ENCODE measurements at places on chromosomes 5 and 9.

- no peak for DNase-seq
Measured at GRCh38 chr5:159956074-159956473, 39.8 kb downstream of the ADRA1B start.

DNA sequence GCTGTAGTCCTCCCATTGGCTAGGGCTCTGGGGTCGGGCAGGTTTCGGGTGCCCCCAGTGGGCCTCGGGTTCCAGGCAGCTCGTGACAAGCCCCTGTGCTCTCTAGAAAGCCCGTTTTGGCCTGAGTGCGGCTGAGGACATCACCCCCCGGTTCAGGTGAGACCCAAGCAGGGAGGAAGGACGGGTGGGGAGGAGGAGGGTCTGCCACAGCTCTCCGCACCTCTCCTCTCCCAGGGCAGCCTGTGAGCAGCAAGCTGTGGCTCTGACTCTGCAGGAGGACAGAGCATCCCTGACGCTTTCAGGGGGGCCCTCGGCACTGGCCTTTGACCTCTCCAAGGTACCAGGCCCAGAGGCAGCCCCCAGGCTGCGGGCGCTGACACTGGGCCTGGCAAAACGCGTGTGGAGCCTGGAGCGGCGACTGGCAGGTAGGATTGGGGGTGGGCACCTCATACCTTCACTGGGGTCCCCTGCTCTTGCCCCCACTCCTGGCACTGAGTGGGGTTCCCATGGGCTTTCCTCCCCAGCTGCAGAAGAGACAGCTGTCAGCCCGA lies 672 bp downstream of the PAXX start:
- no peak for DNase-seq

GRCh38 chr9:127463911-127464310 lies 12.6 kb downstream of the LRSAM1 start:
- no peak for DNase-seq

GRCh38 chr5:116516021-116516420 lies 58.6 kb downstream of the SEMA6A start:
- no peak for DNase-seq

- no peak for DNase-seq
Measured at GRCh38 chr9:134532084-134532483, 109.5 kb upstream of the COL5A1 start.

GRCh38 chr9:97660340-97660739 lies 26.7 kb downstream of the NCBP1 start:
- DNase-seq, result no peak

DNA sequence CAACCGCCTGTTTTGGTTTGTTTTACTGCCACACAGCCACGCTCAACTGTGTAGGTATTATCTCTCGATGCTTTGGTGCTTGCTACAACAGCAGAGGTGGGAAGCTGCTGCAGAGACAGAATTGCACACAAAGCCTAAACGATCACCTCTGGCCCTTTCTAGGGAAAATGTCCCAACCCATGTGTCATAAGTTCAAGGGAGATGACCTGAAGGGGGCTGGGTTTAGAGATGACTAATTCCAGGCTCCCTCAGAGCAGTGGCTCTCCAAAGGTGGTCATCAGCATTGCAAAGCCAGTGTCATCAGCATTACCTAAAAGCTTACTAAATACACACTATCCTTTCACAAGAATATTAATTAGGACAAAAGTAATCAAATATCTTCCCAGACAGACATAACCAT lies 10.9 kb downstream of the ZNF622 start:
- no peak for DNase-seq

DNA sequence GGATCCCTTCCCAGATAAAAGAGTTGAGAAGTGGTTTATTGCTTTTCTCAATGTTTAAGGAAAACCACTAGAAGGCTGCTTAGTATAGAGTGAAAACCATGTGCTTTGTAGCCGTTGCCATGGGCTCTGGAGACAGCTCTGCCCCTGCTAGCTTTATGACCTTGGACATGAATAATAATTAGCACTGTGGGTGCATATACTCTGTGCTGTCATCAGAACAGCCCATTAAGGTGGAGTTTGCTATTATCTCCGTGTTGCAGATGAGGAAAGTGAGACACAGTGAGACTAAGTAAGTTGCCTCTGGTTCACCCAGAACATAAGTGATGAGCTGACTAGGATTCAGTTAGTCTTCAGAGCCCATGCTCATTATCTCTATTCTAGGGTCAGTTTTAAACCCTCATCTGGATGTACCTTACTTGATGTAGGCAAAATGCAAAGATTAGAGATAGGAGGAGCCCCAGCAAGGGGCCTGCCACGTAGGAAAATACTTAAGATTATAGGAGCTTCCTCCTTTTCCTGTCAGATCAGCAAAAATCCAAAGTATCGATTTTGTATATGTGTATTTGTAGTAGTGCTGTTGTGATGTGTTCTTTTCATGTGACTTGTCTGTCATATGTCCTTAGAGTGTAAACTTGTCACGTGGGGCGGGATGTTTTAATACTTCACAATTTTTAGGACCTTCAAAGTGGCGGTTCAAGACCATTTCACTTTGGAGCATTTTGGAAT lies 102.5 kb downstream of the TLE4 start:
- DNase-seq, result no peak

GRCh38 chr5:40452874-40453624 lies 226.7 kb upstream of the PTGER4 start:
- DNase-seq, result no peak

- DNase-seq, result no peak
Measured at GRCh38 chr5:322942-323879, 1.7 kb downstream of the AHRR start.

- DNase-seq, result no peak
Measured at GRCh38 chr9:95864852-95865580, 10.5 kb upstream of the ERCC6L2 start.

- no peak for DNase-seq
Measured at GRCh38 chr5:45408067-45408466, 288.1 kb downstream of the HCN1 start.

- no peak for DNase-seq
Measured at GRCh38 chr9:129201289-129201688, 23.2 kb upstream of the IER5L start.

GRCh38 chr9:127575875-127576778 lies 36.0 kb upstream of the STXBP1 start:
- DNase-seq, result no peak

GRCh38 chr5:50963971-50964745 lies 297.7 kb downstream of the PARP8 start:
- no peak for DNase-seq

GRCh38 chr5:10366310-10367272 lies 13.1 kb downstream of the MARCHF6 start:
- no peak for DNase-seq

- DNase-seq, result no peak
Measured at GRCh38 chr9:86721843-86722705, 225.2 kb downstream of the GAS1 start.

DNA sequence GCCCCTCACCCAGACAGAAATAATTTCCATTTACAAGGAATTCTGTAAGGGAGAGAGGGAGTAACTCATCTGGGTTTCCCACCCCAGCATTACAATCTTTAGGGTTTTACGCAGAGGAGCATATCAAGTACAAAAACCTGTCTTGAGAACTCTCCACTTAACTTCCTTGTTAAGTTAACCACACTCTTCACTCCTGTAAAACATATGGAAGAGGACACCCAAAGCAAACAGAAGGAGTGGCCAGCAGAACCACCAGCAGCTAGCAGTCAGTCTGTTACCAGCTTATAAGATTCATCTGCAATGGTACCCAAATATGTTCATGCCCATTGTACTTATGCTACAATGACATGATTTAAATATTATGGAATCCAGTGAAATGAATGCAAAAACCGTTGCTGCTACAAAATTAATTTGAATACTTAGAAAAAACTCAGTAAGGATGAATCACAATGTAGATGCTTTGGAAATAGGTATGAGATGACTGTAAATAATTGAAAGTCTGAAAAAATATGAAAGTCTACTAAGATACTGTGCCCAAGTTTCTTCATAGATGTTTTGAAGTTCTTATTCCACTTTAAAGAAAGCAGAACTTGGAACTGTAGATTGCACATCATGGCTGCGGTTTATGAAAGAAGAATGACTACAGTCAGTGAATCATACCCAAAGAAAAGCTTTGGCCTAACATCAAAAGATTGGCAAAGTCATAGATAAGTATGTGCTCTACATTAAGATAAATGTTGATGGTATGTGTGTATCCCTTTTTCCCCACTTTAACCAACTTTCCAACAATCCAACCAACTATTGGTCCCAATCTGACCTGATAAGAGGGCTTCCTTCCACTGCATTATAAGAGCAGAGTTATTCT lies 233.6 kb downstream of the ACTL7B start:
- no peak for DNase-seq

- DNase-seq, result no peak
Measured at GRCh38 chr9:83596899-83597504, 25.9 kb upstream of the IDNK start.

- DNase-seq, result no peak
Measured at GRCh38 chr5:115243412-115243811, 19.3 kb downstream of the PGGT1B start.

DNA sequence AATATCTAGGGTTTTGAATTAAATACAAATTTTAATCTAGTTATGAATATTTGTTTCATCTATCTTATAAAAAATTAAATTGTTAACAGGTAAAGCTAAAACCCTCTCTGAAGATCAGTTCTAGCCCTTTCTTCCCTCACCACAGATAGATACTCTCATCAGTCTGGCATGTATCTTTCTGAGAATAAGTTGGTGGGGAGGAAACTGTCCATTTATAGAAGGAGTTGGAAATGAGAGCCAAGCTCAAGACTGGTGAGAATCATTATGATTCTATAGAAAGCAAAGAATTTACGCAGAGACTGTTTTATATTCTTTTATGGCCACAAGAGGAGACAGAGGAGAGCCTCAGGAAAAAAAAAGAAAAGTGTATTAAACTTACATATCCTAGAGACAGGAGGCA lies 59.0 kb downstream of the STARD4 start:
- DNase-seq, result no peak

DNA sequence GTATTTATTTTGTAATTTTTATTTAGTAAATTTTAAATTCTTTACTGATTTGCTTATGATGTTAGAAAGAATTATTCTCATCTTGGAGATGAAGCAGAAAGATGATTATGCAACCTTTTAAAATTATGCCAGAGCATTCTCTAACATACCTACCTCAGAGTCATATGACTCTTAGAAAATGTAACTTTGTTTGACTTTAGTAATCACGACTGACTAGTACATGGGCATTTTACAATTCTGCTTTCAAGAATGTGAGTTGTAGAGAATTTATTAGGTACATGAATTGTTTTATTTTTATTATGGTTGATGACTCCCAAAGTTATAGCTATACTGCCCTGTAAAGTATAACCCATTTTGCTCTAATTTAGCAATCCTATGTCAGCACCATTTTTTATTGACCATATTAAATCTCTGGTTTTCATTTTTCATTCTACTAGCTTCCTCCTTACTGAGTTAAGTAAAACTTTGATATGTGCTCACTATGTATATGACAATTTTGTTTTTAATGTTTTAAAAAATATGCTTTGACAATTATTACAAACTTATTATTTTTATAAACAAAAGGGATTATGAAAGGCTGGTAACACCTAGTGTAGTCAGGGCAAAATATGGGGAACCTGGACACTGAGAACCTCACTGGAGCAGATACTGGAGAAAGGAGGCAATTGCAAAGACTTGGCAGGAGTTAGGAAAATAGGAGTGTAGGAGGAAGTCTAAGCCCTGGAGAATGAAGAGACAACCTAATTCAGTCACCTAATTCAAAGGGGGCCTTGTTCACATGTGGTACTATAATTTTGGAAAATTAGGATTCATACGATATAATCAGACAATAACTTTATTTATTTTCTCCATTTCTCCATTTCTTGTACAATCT lies 249.7 kb upstream of the DAB2 start:
- DNase-seq, result no peak

GRCh38 chr5:169610606-169611005 lies 26.5 kb upstream of the DOCK2 start:
- no peak for DNase-seq

DNA sequence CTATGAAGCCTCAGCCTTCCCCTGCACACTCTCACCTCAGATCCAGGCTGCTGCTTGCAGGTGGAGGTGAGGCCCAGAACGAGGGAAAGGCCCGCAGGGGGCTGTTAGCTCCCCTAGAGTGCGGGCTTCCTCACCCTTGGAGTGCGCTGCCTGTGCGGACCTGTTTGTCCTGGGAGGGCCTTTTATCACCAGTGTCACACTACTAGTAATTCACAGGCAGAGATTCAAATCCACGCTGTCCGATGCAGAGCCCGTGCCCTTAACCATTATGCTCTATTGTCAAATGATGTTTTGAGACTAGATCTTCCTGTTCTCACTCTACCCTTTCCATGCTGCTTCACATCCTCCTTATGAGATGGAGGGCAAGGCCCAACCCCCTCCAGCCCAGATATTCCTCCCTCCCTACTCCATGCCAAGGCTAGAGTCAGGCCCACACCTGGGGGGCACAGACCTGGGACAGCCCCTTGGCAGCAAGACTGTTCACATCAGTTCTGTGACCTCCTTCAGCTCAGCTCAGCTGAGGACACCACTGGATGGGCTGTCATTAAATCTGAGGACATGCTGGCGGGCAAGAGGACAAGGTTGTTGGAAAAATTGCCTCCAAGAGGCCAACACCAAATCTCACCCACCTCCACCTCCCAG lies 112.8 kb upstream of the SPOCK1 start:
- DNase-seq, result no peak

DNA sequence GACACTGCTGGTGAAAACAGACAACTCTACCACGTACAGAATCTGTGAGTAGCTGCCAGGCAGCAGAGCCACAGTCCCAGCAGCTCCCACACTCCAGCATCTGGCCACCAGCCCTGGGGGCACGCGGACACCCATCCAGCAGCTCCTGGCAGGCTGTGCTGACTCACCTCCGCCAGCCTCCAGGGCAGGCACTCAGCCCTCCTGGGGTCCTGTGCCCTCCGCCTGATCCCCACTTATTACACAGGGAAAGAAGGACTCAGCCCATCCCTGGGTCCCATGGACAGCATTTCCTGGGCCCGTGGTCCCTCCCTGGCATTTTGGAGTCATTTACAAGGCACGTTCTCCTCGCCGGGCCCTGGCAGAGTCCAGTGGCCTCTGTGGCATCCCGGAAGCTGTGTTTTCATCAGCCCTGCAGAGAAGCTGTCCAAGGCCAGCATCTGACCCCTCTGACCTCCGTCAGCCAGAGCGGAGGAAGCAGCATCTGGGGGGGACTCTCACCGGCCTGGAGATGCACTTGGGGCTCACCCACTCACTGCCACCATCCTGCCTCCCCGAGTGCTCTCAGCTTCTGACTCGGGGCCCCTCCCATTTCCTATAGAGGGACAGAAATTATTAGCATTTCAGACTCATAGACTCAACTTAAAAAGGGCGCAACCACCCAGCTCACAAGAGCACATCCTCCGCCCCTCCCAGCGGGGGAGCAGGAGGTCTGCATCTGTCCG lies 21.6 kb downstream of the PAEP start:
- no peak for DNase-seq

GRCh38 chr5:110371725-110372041 lies 354.8 kb downstream of the TMEM232 start:
- no peak for DNase-seq

DNA sequence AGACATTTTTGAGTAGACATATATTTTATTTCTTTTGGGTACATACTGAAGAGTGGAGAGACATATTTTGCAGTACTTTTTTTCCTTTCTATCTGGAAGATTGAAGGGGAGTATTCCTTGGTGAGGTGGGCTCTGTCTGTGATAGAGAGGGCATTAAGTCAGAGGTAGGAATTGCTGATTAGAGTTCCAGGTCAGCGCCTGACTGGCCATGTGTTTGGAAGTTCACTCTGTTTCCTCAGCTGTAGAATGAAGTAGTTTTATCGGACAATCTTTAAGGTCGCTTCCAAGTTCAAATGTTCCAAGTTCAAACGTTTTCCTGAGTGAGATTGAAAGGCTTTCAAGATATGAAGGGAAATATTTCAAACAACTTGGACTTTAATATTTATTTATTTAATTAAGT lies 45.5 kb downstream of the RASGRF2 start:
- DNase-seq, result no peak

- no peak for DNase-seq
Measured at GRCh38 chr9:26437056-26437711, 455.4 kb downstream of the CAAP1 start.

Data from stimulated activated CD4-positive, alpha-beta T cell treated with anti-CD3 and anti-CD28 coated beads, Interleukin-15, amount 100 ng/mL, for 1 hour (primary cell).